ENCODE measurements at places on chromosomes 16 and 17.
A peak's percentile ranks its signal among the peaks of the same experiment; 100 is the strongest.

- peak; percentile 75 for DNase-seq
Observed at GRCh38 chr16:27374804-27375425, 27.1 kb upstream of the IL21R start.

GRCh38 chr16:75288596-75289120 lies 37.2 kb upstream of the BCAR1 start:
- DNase-seq, result peak; percentile 71

DNA sequence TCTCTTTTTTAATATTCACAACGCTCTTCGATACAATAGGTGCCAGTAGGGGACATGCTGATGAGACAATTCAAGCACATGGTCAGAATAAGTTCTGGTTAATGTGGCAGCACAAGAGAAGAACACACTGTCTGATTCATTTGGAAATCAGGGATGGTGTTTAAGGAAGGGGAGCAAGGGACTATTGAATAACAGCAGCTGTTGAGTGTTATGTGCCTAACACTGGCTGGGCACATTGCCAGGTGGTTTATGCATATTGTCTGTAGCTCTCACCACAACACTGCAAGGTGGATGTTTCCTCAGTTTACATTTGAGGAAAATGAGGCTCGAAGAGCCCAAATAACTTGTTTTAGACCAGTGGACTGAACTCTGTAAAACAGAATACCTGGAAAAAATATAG lies 44.2 kb downstream of the LYRM9 start:
- no peak for DNase-seq

GRCh38 chr16:17333229-17333628 lies 137.5 kb downstream of the XYLT1 start:
- DNase-seq, result no peak

GRCh38 chr16:66223176-66223780 lies 143.2 kb upstream of the CDH5 start:
- DNase-seq, result no peak
